ENCODE measurements at places on chromosomes 4 and X.

- no peak for DNase-seq
Measured at GRCh38 chr4:138875891-138876608, 139.5 kb upstream of the NOCT start.

- no peak for DNase-seq
Measured at GRCh38 chr4:174056959-174057358, 226.5 kb downstream of the FBXO8 start.

DNA sequence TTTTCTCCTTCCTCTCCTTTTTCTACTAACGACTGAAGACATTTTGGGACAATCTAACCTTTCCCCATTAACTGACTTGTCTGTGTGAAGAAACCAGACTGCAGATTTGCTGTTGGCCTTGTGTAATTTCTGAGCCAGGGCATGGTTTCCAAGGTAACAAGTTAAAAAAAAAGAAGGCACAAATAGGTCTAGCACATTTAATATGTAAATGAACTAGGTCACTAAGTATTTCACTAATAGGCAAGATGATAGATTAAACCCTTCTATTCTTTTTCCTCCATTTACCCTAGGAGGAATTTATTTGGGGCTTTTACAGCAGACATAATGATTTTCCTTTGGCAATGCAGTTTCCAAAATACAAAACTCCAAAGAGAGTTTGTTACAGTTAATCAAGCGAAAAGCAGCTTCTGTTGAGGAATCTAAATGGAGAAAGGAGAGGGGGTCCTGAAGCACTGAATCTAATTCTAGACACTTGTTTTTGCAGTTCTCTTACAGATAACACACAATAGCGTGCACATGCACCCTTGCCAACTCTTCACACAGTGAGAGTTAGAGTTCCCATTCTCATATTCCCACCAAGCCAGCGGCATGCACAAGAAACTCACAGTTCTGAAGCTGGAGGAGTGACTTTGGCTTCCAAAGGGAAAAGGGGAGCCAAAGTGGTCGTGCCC lies 72.0 kb downstream of the TSPAN5 start:
- DNase-seq = no peak

DNA sequence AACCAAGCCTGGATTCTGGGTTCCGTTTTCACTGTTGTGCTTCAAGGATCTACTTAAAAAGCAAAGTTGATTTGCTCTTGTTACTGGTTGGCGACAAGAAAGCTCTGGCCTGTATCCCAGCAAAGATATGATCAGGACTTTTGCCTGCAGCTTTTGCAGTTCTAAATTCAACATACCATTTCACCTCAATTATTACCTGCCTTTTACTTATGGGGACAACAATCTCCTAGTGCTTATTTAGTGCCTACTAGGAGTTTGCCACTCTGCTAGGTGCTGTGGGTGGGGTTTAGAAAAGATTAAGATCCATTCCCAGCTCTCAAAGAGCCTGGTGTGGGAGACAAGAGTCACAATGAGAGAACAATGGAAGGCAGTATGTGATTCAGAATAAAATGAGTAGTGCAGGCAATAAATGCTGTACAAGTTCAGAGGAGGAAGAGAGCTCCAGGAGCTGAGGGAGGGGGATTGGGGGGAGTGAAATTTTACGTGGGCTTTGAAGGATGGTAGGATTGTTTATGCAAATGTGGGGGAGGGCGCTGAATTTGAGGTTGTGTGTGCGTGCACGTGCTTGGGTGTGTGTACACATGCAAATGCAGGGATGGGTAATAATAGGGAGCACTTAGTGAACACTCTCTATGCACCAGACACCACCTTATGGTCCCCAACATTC lies 5.0 kb upstream of the TMEM164 start:
- DNase-seq = no peak

DNA sequence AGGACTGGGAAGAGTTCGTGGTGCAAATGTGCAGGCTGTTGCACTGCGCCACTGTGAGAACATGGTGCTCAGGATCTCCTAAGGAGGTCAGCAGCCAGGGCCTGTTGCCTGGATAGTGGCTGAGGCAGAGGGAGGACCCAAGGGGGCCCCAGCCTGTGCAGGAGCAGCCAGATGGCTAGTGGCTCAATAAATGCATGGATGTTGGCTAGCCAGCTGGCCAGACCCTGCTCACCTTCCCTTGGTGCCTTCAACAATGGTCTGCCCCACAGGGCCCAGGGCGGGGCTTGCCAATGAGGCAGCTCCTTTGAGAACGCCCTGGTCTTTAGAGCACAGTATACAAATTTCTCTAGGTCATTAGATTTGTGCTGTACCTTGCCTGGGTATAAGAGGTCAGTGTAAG lies 67.4 kb downstream of the TNIP2 start:
- DNase-seq = no peak

DNA sequence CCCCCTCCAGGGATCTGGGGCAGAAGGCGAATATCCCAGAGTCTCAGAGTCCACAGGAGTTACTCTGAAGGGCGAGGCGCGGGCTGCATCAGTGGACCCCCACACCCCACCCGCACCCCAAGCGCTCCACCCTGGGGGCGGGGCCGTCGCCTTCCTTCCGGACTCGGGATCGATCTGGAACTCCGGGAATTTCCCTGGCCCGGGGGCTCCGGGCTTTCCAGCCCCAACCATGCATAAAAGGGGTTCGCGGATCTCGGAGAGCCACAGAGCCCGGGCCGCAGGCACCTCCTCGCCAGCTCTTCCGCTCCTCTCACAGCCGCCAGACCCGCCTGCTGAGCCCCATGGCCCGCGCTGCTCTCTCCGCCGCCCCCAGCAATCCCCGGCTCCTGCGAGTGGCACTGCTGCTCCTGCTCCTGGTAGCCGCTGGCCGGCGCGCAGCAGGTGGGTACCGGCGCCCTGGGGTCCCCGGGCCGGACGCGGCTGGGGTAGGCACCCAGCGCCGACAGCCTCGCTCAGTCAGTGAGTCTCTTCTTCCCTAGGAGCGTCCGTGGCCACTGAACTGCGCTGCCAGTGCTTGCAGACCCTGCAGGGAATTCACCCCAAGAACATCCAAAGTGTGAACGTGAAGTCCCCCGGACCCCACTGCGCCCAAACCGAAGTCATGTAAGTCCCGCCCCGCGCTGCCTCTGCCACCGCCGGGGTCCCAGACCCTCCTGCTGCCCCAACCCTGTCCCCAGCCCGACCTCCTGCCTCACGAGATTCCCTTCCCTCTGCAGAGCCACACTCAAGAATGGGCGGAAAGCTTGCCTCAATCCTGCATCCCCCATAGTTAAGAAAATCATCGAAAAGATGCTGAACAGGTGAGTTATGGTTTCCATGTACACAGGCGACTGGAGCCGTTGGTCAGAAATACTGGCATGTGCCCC lies at the start of gene CXCL1:
Gene CXCL1 (plus strand): TSS at position 264 of the 926 bp plus-strand sequence. CDS start 78 bp downstream, at position 342.
- DNase-seq = no peak

All from activated CD4-positive, alpha-beta T cell treated with anti-CD3 and anti-CD28 coated beads for 24 hours (primary cell).